HT-29 (cell line): ENCODE measurements at places on chromosomes 3 and 15.

DNA sequence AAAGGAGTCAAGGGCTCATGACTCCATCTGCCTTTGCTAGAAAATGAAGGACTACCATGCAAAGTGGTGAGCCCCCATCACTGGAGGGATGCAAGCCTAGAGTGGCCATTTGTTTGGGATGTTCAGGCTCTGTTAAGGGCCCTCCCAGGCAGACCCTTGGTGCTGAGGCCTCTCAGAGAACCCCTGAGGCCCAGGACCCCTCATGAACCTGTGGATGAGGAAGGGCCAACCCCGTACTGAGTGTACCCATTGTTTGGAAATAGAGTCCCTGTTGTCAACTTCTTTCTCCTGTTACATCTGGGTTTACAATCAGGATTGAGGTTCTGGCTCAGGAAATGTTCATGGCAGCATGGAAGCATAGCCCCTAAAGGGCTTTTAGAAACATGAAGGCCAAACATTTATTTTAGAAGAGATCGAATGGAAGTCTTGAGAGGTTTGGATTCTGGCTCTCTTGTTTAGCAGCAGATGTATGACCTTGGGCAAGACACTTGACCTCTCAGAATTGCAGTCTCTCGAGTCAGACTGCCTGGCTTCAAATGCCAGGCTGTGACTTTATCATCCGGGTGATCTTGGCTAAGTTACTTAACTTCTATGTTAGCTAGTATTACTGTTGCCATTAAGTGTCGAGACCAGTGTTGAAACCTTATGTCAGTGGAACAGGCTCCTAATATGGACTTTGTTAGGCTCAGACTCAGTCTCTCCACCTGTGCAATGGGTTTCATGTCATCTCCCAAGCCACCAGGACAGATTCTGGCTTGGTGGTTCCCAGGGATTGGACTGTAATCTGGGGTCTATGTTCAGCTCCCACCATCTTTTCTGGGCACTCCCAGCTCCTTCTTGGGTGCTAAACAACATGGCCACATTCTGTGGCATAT is 12.4 kb downstream of the ITGA11 start:
- no peak for DNase-seq

DNA sequence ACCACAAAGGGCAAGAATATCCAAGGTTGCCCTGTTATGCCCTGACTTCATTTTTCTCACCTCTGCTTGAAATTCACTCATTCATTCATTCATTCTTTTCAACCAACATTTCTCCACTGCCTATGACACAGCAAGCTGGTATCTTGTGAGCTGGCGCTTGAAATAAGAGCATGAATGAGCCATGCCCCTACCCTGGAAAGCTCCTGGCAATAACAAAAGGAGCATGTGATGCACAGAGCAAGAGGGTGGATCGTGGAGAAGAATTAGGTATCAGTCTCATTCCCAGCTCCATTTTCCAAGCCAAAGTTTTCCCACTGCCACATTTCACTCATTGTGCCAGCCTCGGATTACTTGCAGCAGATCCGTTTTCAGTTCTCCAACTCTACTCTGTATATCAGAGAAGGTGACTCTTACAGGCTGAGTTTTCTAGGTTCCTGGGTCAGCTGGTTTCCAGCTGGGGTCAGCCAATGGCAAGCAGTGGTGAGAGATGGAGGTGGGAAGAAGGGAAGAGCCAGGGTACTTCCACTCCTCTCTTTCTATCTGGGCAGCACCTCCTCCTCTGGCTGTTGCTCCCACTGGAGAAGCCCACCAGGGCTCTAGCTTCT is 144.8 kb downstream of the SUCLG2 start:
- no peak for DNase-seq

- no peak for DNase-seq
Measured at GRCh38 chr15:25862472-25863110, 536 bp downstream of the ATP10A start.

DNA sequence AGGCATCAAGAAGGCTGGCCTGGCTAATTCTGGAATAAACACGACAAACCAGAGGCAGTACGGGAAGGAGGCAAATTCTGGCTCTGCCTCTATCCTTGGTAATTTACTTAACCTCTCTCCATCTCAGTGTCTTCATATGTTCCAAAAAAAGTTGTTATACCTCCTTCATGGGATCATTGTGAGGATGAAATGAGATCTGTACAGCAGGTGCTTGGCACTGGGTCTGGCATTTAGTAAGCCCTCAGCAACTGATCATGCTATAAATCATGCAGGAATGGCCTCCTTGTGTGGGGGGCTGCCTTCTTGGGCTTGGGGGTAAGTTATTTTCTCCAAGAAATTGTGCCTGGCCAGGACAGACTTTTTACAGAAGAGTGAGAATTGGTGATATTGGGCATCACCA is 38.3 kb upstream of the TRA2B start:
- DNase-seq: no peak

DNA sequence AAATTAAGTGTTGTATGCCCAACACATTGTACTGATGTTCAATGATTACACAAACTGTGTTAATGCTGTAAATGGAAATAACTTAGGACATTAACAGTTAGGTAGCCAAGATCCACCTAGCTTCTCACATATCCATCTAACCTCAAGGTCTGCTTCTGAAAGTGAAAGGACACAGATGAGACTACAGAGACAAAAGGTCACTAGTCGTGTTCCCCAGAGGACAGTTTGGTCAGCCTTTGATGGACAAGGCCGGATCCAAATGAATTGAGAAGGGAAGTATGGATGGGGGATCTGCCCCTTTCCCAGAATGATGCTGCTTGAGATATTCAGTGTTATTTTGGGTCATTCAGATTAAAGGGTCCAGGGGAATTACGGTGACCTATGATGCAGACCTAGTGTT is 17.2 kb downstream of the ALDH1A2 start:
- no peak for DNase-seq

- DNase-seq: peak; percentile 49
Measured at GRCh38 chr3:187737368-187738070, 7.7 kb downstream of the BCL6 start.
